ENCODE measurements at places on chromosomes 3 and 15.
A peak's percentile ranks its signal among the peaks of the same experiment; 100 is the strongest.

DNA sequence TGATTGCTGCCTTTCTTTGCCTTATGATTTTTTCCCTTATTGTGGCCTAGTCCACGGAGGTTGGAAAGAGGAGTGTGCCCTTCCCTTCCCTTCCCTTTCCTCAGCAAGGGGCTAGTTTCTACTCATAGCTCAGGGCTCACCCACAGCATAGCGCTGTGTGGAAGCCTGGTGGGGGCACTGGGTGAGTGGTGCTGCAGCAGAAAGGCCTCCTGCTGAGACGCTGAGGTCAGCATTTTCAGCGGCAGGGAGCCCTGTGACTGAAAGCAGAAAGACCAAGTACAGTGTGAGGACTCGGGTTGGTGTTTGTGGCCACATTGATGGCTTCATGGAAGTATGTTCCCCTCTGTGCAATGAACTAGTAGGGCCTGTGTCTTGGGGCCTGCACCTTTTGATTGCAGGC lies 21.9 kb downstream of the CACNA1D start:
- no peak for DNase-seq

- no peak for DNase-seq
Observed at GRCh38 chr3:190618330-190619030, 104.6 kb downstream of the IL1RAP start.

GRCh38 chr3:13873818-13874217 lies 6.1 kb downstream of the WNT7A start:
- no peak for DNase-seq

DNA sequence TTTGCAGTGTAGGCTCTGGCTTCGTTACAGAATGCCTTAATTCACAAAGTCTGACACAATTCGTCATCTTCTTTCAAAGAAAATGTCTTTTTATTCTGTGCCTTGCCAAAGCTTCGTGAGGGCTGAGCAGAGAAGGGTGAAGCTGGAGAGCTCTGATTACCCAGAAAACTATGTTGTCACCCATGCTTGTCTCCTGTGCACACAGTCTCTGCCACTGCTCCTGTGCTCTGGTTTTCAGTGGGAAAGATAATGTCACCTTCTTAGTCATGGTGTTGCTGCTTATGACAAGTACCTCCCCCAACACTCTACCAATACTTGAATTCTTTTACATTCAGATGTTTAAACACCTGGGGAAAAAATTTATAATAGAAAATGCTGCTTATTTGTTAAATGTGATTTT lies 509.2 kb upstream of the GRM7 start:
- no peak for DNase-seq

DNA sequence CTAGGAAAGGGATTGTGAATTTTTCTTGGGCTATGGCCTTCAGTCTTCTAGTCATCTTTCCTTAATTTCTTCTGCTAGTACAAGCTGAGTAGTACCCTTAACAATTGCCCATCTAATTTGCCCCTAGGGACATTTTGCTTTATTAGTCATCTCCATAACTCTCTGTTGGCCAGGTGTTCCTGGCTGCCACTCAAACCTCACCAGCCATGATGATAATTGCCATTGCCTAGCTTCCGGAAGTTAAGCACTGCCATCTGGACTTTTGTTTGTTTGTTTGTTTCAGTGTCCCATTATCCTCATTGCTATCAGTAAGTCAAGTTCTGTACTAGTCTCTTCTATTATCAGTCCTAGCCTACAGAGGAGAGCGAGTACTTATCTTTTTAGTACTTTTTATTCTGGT lies 36.6 kb upstream of the UBL7 start:
- no peak for DNase-seq

GRCh38 chr3:124322309-124322880 lies 330.5 kb upstream of the ROPN1 start:
- no peak for DNase-seq

GRCh38 chr3:21188459-21188858 lies 562.6 kb downstream of the ZNF385D start:
- DNase-seq: no peak

DNA sequence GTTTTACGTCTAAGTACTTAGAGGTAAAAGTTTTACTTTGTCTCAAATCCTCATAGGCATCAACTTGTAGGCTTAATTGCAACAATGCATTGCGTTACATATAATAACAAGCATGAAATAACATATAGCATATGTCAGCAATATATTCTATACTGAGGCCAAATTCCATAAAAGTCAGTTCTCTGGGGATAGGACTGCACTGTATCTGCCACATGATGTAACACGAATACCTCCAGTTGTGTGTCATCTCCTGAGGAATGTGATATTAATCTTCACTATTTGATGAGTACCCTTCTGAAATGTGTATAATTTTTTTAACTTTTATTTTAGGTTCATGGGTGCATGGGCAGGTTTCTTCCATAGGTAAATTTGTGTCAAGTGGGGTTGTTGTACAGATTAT lies 126.4 kb downstream of the IMPG2 start:
- DNase-seq: no peak

GRCh38 chr15:97961067-97961954 lies 808 bp downstream of the ARRDC4 start:
- DNase-seq: no peak

DNA sequence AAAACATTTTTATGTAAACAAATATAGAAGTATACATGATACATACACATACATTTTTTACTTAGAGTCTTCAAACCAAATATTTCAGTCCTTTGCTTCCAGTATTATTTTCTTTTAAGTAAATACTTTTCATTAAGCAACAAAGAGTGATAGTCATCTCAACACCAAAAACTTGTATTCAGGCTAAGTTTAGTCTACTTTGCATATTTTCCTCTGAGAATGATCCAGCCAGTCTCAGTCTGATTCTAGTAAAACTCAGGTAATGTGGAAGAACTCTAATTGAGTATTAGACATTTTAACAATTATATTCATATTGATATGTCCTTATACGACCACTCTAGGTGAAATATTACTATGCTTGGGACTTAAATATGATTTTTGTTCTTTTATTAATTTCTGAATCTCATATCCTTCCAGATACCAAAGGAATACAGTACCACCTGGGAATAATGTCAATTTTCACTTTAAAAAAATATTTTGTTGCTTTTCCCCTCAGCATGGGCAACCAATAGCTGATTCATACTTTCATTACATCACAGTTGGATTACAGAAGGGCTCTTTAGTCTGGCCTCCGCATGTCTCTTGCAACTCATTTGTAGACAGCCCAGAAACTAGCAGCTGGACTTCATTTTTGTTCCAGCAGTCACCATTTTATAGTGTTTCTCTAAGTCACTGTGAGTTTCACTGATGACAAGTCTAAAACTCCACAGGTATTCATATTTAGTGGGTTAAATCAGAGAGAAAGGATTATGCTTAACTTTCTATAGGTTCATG lies 390.4 kb downstream of the ZBTB20 start:
- no peak for DNase-seq

- peak; percentile 70 for DNase-seq
Observed at GRCh38 chr15:75452364-75452864, 924 bp upstream of the SIN3A start.

DNA sequence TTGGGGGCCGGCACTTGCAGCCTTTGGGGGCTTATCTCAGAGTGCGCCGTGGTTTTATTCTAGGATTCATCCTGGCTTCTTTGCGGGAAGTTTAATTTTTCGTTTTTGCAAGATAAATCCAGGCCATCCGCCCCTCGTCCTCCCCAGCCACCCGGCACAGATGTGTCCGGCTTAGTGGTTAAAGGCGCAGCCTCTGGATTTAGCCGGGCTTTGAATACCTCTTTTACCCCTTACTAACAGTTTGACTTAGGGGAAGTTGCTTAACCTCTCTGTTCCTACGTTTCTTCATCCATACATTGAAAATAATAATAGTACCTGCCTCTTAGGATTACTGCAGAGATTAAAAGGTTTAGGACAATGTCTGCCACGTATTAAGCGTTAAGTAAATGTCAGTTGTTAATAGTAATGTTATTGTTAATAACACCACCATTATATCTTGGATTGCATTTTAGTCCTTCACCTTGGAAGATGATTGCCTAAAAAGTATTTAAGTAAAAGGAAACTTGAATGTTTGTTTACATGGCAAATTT lies 714 bp downstream of the ECT2 start:
- DNase-seq: peak; percentile 10

- DNase-seq: no peak
Observed at GRCh38 chr15:41969851-41970431, 2.4 kb downstream of the EHD4 start.

- no peak for DNase-seq
Observed at GRCh38 chr3:186095561-186096081, 13.3 kb downstream of the ETV5 start.

DNA sequence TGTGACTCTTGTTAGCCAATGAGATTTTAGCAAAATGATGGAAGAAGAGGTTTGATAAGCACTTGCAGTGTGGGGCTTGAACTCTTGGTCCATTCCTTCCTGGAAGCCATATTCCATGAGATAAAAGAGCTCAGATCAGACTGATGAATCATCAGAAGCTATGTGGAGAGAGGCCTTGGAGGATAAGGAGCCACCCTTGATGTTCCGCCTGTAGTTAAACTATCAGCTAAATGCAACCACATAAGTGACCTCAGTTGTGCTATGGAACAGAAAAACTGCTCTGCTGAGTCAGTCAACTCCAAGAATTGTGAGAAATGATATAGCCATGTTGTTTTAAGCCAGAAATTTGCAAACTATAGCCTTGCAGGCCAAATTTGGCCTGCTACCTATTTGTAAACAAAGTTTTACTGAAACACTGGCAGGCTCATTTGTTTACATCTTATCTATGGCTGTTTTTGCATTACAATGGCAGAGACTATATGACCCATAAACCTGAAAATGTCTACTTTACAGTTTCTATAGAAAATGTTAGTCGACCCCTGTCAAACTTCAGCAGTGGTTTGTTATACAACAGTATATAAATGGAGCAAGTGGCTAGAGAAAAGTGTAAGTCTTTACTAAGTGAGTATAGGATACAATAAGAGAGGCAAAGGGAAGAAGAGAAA lies 27.6 kb upstream of the GAP43 start:
- DNase-seq: no peak

DNA sequence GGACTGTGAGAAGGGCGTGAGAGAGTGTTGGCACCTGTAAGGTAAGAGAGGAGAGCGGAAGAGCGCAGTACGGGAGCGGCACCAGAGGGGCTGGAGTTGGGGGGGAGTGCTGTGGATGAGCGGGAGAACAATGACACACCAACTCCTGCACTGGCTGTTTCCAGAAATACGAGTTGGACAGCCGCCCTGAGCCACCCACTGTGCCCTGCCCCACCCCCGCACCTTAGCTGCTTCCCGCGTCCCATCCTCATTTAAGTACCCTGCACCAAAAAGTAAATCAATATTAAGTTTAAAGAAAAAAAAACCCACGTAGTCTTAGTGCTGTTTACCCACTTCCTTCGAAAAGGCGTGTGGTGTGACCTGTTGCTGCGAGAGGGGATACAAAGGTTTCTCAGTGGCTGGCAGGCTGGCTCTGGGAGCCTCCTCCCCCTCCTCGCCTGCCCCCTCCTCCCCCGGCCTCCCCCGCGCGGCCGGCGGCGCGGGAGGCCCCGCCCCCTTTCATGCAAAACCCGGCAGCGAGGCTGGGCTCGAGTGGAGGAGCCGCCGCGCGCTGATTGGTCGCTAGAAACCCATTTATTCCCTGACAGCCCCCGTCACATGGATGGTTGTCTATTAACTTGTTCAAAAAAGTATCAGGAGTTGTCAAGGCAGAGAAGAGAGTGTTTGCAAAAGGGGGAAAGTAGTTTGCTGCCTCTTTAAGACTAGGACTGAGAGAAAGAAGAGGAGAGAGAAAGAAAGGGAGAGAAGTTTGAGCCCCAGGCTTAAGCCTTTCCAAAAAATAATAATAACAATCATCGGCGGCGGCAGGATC lies at the start of gene SOX2:
Gene SOX2, plus strand, starts transcription at position 601 of the 811 bp plus-strand sequence. CDS start 436 bp downstream, outside the sequence.
- no peak for DNase-seq

DNA sequence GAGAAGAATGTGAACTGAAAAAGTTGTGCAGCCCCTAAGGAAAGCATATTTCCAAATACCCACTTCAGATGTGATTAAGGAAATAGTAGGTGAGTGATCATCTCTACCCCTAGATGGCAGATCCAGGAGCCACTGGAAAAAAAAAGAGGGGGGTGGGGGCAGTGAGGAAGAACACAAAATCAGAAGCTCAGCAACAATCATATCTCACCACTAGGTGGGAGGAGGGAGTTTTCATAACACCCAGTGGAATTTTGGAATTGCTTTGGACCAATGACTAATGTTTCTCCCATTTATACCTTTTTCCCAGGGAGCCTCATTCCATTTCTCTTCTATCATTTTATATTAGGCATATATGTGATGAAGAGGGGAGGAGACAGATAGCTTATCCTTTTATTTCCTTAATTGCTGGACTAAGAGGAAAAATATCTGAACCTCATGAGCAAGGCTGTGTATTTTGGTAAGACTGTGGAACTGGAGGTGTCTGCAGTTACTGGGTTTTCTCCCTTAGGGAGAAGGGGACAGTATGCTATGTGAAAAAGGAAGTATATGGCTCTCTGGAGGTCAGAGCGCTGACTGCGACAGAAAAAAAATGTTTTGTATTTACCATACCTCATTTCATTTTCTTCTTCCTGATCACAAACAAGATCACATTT lies 363.4 kb downstream of the GAP43 start:
- DNase-seq: no peak

DNA sequence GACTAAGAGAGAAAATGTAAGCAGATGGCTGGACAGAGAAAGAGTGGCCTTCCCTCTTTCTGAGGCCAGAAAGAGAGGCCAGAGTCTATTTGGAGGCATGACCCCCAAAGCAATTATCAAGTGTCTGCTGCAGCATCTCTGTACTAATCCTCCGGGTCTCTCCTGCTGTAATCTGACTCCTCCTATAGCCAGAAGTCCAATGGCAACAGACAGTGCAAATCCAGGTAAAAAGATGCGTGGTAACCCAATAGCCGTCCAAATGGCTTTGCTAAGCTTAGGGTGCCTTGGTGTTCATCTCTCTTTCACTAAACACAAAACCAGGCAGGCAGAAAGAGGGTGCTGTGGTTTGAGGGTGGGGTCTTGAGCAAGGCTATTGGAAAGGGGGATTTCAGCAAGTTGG lies 91.6 kb downstream of the ADCY5 start:
- DNase-seq: no peak

- DNase-seq: no peak
Observed at GRCh38 chr15:38391191-38391590, 62.7 kb upstream of the FAM98B start.

DNA sequence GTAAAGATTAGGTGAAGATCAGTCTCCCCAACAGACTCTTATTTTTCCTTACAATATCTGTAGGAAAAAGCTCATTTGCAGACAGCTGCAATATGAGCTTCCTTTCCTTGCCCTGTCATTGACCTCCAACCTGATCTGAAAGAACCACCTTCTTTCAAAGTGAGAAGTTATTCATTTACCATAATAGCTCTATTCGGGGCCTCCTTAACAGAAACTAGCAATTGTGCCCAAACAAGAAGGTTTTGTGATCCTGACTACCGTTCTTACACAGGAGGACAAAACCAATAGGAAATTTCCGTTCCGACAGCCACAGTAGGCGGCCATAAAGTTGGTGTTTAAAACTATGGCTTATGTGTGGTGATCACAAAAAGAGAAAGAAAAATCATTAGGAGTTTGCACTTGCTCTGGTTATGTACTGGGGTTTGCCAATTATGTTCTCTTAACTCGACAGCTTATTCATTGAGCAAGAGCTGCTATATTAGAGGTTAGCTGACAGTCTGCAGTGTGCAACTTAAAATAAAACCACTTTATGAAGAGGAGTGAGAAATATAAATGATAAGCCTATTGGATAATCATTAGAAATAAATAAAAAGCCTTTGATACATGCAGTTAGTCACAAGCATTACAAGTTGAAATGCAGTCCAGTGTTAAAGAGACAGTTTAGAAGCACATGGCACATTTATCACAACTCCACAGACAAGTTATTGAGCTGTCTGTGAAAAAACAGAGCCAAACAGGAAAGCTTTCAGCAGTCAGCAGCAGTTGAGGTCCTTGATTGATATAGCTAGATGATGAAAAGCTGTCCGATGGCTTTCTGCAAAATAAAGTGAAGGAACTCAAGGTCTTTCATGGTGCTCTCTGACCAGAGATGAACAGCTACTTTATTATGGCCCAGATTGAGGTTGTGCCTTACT lies 199.8 kb downstream of the WDR72 start:
- DNase-seq: no peak
